ENCODE measurements at places on chromosomes 3 and 15.

GRCh38 chr3:61802772-61803171, 241.4 kb downstream of the PTPRG start:
- no peak for DNase-seq

GRCh38 chr3:171806200-171807128, 3.8 kb downstream of the PLD1 start:
- no peak for DNase-seq

GRCh38 chr15:82174471-82175235, 87.9 kb downstream of the EFL1 start:
- DNase-seq, result no peak

GRCh38 chr3:69422751-69423150, 36.9 kb upstream of the FRMD4B start:
- DNase-seq, result no peak

GRCh38 chr15:74120426-74120825, 10.0 kb upstream of the ISLR2 start:
- no peak for DNase-seq

GRCh38 chr3:52805270-52806039, 10.9 kb downstream of the ITIH3 start:
- DNase-seq, result no peak

DNA sequence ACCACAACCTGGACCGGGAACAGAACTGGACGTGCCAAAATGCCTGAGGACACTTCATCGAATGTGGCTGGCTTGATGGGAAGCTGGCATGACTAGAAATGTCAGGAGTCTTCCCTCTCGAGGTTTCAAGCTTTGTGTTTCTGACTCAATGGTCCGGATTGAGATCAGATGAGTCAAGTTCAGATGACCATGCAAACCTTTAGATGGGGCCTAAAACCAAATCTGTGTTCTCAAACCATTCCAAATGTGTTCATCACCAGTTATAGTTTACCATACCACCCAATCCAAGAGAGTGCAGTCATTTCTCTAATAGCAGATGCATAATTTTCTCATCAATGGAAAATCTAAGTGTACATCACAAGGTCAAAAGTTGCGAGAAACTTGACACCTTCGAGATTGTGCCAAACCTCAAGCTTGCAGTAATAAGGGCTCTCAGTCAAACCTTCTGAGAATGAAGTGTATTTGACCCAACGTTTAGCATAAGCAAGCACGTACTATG, 369.1 kb downstream of the RORA start:
- DNase-seq, result no peak

- DNase-seq, result no peak
These were observed 108.8 kb downstream of the DPH6 start for GRCh38 chr15:35437157-35437556.

GRCh38 chr3:190333961-190334360, 11.7 kb upstream of the CLDN1 start:
- no peak for DNase-seq

DNA sequence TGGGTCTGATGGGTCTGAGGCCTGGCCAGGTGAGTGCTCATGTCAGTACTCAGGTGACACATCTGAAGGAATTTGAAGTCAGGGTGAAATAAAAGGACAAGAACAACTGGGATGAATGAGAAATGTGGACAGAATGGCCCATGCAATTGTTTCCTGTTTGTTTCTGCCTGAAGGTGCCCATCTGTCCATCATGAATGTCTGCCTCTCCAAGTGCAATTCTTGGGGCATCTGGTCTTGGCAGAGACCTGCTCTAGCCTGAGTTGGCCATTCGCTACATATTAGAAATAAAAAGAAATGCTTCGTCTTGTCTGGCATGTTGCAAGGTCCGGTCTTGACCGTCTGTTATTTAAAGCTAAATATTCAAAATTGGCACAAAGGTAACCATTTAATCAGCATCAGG, 142.0 kb upstream of the AGBL1 start:
- DNase-seq, result no peak

DNA sequence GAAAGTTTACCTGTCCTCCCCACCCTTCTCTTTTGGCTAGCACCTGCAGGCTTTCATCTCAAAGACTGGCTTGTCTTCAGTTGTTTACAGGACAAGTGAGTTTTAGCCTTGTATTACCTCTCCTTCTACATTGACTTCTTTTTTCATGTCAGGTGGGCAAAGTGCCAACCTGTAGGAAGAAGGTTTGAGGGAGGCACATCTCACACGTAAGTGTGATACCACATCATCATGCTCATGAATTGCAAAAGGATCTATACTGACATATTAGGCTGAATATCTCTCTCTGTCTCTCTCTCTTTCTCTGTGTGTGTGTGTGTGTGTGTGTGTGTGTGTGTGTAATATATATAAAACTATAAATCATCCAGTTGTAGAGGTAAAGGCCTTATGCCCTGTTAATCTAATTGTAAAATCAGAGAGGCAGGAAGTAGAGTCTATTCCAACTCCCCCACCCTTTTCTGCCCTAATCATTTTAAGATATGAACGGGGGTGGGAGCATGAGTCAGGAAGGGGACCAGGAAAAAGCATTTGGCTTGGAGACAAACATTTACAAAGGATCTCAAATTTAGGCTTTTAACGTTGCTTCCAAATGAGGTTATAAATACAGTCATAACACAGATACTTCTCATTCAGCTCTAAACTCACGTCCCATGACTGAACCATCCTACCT, 107.0 kb upstream of the PFN2 start:
- DNase-seq, result no peak

DNA sequence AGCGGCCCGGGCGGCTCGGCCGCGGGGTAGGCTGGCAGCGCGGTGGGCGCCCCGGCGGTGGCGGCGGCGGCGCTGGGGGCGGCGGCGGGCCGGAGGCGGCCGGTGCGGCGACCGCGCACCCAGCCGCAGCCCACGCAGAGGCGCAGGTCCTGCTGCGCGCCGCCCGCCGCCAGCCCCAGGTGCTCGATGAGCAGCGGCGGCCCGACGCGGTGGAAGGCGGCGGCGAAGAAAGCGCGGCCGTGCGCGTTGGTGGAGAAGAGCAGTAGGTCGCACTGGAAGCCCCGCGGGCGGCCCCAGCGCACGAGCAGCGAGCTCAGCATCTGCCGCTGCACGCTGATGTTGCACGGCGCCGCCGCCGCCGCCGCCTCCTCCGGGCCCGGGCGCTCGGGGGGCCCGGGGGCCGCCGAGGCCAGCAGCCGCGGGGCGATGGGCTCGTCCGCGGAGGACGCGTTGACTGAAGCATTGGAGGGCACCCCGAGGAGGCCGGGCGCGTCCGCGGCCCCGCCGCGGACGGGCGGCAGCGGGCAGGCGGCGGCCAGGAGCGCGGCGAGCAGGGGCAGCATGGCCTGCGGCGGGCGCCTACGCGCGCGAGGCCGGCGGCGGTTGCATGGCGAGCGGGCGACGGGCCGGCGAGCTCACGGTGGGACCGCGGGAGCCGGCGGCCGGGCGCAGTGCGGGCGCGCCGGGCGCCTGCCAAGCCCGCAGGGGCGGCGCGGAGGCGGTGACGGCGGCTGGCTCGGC, 452 bp downstream of the TMEM158 start:
- no peak for DNase-seq

DNA sequence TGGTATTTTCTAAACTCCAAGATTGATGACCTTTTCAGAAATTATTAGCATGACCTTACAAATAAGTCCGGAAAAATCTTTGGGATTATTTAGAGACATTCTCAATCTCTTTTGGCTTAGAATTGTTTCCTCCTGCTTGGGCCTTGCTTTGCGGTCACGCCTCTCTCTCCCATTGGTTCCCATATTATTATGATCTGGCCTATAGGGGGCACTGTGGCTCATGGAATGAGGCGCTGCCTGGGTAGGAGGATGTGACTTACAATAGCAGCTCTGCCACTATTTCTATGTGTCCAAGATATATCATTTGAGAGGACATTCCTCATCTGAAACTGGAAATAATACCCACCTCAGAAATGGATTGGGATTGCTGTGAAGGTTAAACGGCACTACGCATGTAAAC, 464.9 kb downstream of the MFSD1 start:
- no peak for DNase-seq

DNA sequence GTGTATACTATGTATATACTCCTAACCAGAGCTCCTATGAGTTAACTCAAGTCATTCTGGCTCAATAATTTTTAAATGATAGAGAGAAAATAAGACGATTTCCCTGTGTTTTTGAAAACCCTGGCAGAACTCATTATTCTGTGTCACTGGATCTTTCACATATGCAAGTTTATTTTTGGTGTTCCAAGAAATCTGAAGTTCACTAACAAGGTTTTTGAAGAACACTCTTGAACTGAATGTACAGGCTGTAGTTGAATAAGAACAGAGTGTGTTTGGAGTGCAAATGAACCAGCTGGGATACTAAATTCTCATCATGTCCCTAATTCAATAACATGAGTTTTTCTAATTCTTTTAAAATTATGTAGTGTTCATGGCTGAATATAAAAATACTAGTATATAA, 466.9 kb upstream of the SUCLG2 start:
- DNase-seq, result no peak

DNA sequence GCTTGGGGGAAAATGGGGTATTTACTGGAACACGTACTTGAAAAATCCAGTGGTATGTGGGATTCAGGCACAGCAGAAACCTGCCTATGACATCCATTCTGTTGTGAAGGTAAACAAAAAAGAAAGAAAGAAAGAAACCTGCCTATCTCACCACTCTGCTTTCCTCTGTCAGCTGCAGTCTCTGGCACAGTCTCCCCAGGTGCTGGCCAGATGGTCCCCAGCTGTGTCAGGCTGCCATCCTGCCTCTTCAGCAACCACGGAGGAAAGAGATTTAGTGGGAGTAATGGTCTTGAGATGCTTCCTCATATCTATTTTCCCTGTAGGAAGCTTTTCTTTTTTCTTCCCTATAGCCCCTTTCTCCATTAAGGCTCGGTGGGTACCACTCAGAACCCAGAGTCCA, 2.5 kb upstream of the PXYLP1 start:
- no peak for DNase-seq

GRCh38 chr15:26615927-26616302, 157.0 kb downstream of the GABRB3 start:
- DNase-seq, result no peak

- no peak for DNase-seq
These were observed 53.0 kb downstream of the DTWD1 start for GRCh38 chr15:49673861-49674260.

DNA sequence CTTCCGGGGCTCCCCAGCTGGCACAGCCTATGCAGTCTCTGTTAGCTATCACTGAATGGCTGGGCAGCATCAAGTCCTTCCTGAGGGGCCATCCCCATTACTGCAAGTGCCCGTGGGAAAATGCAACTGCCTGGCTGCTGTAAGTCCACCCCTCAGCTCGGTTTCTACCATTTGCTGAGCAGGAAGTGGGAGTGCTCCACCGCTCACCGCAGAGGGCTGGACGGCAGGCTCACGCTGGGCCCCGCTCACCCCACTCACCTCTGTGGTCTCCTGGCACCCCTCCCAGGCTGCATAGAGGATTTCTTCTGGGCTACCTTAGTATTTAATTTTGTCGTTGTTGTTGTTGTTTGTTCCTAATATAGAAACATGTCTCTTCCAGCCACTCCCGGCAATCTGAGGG, 270.2 kb downstream of the PLCL2 start:
- DNase-seq, result no peak

GRCh38 chr3:138323971-138324370, 5.7 kb downstream of the NME9 start:
- DNase-seq, result no peak

- no peak for DNase-seq
These were observed 1.3 kb downstream of the SMC4 start for GRCh38 chr3:160400702-160401150.

- DNase-seq, result peak; percentile 23
These were observed 5.6 kb upstream of the SRPRB start for GRCh38 chr3:133799794-133800585.

DNA sequence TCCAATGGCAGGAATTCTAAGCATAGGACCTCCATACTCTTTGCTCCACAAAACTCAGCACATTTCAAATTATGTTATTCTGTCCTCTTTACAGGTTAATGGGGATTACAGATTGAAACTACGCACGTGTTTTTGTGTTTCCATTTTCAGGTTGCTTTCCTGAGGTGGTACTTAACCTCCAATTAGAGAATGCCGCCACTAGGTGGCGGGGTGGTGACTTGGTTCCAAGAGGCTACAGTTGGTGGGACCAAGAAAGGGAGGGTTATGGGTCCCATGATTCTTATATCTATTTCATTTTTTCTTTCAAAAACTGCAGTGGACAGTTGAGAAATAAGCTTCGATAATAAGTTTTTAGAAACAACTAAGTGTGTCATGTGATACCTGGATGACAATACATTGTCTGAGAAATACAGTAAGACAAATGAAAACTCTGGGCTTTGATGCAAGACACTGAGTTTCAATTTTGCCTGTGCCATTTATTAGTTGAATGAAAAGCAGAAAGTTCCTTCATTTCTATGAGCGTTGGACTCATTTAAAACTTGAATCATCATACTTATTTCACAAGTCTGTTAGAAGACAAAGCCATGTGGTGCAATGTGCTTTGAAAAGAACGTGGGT, 539.0 kb downstream of the FGF12 start:
- DNase-seq, result no peak

DNA sequence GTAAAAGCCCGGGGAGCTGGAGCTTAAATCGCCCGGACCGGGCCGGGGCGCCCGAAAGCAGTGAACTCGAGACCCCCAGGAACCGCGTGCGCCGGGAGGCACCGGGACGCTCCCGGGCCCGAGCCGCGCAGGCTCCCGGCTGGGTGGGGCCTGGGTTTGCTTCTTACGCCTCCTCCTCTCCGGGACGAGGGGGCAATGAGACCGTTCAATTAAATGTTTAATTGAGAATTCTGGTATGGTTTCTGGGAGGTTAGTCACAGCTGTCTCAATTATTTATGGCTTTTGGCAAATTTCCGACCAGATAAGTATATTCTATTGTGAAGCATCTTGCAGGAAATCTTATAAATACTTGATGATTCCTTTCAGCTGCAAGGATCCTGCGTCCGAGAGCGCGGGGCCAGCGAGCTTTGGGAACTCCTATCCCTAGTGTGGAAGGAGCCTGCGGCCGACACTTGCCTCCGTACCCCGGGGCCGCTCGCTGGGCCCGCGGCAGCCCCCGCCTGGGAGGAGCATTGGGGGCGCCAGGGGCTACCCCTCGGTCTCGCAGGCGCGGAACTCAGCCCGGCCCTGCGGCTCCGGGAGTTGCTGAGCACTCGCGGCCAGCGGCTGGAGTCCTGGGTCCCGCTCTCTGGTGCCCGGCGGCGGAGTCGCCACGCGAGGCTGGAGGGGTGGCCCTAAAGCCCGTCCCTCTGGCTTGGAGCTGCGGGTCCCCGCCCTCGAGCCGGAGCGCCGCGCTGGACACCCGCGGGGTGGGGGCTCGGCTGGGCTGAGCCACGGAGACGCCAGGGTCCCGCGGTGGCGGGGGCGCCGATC, 10.3 kb downstream of the ISL2 start:
- DNase-seq, result no peak

GRCh38 chr15:69862540-69862939, 235.2 kb downstream of the TLE3 start:
- no peak for DNase-seq

- DNase-seq, result no peak
These were observed 148.7 kb downstream of the XXYLT1 start for GRCh38 chr3:195122261-195122660.

GRCh38 chr3:197212290-197212689, 86.1 kb downstream of the DLG1 start:
- DNase-seq, result no peak

GRCh38 chr3:9783954-9784353, 8.3 kb downstream of the TADA3 start:
- no peak for DNase-seq
